NCI-H187 treated with DMSO at 0.1 percent for 48 hours (cell line): ENCODE measurements at places on chromosomes 1 and 21.

- no peak for DNase-seq
These were observed 35.3 kb upstream of the BCAR3 start for GRCh38 chr1:93716941-93717368.

DNA sequence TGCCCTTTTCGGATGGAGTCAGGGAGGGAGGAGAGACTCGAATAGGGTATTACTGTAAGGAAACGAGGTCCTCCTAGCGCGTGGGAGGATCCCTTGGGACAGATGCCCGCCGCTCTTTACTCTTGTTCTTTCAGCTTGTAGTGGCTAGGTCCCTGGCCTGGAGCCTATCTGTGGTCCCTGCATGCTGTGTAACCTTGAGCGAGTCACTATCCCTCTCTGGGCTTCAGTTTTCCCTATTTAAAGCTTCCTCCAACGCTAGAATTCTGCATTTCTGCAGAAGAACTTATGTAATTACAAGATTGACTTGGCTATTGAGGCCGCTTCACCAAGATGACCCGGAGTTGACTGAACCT is 744 bp downstream of the MIER1 start:
- no peak for DNase-seq

DNA sequence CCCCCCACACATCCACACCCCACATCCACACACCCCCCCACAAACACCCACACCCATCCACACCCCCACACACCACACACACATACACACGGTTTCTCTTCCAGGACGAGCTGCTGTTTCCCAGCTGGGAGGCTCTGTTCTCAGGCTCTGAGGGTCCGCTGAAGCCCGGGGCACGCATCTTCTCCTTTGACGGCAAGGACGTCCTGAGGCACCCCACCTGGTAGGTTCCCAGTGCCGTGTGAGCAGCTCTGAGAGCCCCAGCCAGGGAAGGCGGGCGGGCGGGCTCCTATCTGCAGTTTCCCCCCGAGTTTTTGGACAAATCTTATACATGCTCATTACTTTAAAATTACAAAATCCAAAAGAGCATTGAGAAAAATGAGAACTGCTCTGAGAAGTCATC is 31.2 kb downstream of the SLC19A1 start:
- no peak for DNase-seq

DNA sequence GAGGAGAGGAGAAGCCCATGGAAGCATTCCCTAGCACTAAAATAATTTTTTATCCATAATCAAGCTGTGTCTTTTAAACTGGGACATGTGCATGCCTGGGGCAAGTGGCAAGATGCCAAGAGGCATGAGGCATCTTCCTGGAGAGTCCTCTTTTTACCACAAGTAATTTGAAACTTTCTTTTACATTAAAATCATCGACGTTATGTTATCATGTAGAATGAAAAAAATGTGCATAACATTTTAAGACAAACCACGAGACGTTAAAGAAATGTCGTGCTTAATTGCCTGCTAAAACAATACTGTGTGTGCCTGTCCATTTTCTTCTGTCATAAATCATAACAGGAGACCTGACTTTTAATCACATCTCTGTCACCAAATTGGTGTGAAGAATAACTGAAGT is 1.5 kb downstream of the STYXL2 start:
- DNase-seq, result no peak

DNA sequence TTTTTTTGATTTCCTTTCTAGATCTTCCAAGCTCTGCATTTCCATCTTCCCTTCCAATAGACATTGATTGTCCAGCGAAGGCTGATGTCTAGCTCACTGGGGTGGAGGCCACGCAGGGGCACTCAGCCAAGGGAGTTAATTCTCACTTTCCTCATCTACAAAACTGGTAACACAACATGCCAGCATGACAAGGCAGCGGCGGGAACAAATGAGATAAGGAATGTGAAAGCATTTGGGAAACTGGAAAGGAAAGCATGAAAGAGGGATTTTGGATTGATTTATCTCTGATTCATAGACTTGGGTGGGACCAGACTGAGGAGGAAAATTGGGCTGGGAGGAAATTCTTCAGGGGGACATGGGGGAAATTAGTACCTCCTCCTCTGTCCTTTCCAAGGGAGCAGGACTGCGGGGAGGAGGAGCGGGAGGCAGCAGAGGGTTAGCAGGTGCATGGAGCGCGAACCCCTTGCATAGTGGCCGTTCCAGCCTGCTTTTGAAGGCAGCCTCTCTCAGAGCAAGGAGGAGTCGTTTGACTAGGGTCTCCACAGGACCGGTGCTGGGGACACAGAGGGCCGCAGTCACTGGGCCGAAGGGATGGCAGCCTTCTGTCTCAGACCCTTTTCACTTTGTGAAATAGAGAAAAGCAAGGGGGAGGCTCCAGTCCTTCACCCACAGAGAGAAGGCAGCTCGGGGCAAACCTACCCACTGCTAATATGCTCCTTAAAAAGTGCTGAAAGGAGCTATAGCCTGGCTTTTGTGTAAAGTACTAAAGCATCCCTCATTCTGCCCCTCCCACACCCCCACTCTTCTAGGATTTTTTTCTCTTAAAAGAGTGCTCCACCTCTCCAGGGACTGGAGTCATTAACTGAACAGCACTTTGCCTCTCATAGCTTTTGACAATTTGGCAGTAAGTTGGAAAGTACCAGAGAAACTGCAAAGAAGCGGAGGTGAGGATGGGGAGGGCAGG is 89.2 kb downstream of the PLXNA2 start:
- DNase-seq, result no peak

GRCh38 chr1:6779089-6779805 is 6.0 kb upstream of the CAMTA1 start:
- DNase-seq, result no peak

DNA sequence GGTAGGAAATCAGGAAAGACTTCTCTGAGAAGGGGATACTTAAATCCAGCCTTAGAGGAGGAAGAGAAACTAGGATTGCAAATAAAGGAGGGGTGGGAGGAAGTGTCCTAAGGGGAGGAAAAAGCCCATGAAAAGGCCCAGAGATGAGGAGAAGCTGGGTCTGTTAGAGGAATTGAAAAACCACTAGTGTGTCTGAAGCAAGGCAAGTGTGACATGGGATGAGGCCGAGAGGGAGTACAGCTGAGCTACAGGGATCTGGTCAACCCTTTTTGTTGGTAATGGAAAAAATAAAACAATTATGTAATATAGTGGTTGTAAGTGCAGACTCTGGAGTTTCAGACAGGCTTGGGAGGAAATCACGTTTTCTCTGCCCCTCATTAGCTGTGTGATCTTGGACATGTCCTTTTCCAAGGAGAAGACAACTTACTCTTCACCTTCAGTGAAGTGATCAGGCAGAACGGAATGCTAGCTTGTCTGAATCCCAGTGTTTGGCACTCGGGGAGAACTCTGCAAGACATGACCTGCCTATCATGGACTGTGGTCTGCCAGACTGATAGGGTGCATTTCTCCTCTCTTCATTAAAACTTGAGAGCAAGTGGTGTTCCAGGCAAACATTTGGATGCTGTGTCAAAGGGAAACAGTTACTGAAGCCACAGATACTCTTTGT is 7.4 kb upstream of the S100A10 start:
- DNase-seq, result no peak

- no peak for DNase-seq
These were observed 26.4 kb downstream of the ALG14 start for GRCh38 chr1:95046359-95046758.

DNA sequence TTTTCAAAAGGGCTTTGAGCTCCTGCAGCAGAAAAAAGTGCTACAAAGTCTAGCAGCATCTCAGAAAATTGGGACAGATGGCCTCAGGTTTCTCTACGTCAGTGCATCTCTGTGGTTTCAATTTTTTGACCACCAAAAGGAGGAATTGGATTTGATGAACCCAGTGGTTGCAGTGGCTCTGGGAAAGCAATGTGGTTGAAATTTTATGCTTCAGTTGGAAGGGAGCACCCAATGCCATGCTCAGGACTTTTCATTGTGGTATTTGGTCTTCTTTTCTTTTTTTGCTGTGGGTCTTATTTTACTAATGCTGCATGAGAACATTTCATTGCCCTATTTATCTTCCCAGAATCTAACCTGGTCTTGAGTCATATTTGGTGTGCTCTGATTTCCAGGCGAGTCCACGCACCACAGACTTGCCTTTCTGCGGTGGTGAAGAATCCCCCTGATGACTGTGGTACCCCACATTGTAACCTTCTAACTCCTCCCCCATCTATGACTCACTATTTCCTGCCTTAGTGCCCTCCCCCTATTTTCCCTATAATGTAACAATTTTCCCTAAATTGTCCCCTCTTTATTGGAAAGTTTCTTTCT is 56.7 kb downstream of the S1PR1 start:
- DNase-seq, result no peak

DNA sequence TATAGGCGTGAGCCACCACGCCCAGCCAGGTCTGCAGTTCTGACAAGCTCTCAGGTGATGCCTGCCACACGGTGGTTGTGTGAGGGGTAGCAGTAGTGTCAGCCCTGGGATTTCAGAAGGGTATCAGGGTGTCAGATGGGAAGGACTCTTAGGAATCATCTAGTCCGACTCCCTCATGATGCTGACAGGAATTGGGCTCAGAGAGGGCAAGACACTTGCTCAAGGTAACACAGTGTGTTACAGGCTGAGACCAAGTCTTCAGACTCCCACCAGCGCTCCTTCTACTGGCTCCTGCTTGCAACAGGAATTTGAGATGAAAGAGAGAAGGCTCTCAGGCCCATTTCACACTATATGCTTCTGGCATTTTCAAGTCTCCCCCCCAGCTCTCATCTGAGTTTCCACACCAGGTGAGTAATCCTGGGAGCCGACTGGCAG is 6.9 kb downstream of the HTR1D start:
- DNase-seq, result no peak

DNA sequence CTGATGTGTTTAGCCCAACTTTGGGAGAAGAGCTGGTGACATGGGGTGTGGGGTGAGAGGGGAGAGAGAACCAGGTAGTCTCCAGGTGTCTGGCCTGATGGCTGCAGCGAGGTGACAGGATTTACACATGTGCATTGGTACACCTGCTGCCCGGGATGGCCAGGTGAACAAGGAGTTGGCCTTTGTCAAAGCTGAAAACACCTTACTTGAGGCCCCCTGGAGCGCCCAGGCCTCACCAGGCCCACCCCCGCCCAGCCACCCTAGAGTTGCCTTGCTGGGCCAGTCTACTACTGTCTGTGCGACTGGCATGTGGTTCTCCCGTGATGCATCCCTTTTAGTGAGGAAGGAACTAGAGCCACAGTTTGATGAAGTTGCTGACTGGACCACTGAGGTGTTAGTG is 90.5 kb downstream of the ADARB1 start:
- DNase-seq, result no peak

DNA sequence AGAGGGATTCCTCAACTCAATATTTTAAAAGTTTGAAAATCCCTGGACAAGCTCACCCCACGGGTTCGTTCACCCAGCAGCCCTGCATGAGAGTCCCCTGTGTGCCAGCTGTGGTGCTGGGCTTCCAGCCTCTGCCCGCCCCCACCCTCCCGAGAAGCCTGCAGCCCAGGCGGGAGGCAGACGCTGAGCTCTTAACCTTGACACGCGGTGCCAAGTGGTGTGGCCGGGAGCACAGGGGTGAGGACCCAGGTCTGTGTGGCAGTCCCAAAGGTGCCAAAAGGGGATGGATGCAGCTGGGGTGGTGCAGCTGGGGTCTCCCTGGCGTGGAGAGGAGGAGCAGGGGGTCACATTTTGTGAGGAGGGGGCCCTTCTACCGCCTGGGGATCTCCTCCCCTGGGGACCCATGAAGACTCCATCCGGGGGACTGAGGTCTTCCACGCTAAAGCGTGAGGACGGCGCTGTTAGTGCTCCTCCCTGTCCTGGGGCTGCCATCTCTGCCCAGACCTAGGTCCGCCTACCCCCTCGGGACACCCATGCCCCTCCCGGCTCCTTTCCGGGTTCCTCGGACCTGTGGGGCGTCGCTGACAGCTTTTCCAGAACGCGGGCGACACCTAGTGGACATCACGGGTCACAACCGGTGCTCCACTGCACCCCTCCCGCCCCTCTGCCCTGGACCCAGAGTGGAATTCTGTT is 12.9 kb downstream of the PLA2G2F start:
- peak; percentile 3 for DNase-seq

GRCh38 chr1:112061901-112062320 is 72.4 kb upstream of the KCND3 start:
- DNase-seq, result no peak

- DNase-seq, result no peak
These were observed 6.8 kb upstream of the PUM1 start for GRCh38 chr1:31072304-31072746.

- DNase-seq, result no peak
These were observed at the start of gene C1orf167 for GRCh38 chr1:11761988-11762406. Gene C1orf167 (plus strand): TSS chr1:11762193. CDS start chr1:11764401, 2,208 bp downstream.

- DNase-seq, result no peak
These were observed 268.4 kb upstream of the DUSP10 start for GRCh38 chr1:222010306-222010705.

DNA sequence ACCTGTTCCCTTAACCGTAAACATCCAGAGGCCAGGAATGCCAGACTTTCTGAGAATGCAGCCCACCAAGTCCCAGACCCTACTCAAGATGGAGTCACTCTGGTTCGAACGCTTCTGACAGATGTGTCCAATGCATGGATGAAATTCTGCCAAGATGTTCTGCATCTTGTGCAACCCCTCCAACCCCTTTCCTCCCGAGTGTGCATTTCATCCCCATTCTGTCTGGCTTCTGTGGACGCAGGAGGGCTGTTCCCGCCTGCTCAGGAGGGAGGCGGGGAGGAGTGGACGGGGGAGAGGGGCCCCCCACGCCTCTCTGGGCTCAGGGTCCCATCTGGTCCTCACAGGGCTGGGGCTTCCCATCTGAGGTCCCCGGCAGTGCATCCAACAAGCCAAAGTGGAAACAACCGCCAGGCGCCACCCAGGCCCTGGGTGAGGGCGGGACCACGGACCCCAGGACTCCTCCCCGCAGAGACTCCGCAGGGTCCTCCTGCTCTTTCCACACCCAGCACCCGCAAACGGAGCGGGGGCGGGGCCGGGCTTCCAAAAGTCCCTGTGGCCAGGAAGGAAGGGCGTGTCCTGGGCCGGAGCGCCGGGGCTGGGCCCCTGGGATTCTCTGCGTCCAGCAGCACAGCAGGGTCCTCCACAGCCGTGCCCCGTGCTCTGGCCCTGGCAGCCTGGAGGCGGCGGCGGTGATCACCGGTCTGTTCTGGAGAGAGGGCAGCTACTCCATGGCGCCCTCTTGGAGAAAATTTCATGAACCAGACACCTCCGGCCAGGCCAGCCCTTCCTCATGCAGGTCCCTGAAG is 27.8 kb upstream of the SUMO3 start:
- DNase-seq, result no peak

DNA sequence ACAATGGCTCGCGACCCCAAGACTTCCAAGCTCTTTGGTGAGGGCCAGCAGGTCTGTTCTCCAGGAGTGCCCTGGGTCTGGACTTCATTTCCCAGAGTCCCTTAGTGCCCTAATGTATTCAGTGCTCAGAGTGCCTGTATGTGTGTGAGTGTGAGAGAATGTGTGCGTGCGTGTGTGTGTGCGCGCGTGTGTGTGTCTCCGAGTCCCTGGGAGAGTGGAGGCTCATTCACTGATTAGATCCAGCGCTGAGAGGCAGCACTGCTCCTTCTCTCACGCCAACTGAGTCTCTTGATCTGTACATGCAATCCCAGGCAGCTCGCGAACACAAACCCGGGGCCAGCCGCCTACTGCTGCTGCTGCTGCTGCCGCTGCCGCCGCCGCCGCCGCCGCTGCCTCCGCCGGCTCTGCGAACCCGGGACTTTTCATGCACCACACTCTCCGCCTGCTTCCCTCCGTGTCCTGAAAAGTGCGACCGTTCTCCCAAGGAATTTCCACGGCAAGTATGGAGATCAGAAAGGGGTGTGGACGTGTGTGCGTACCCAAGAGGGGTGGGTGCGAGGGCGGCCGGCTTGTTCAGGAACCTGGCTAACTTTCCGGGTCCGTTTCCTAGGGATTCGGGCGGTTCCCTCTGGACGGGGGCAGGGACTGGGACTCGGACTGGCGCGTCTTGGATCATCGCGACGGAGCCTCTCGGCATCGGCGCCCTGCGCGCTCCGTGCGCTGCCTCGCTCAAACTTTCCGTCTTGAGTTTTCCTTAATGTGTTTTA is at the start of gene RNF220:
TSS of gene RNF220 (plus strand) at position 225 of the 767 bp plus-strand sequence.
- DNase-seq, result no peak
